ENCODE measurements at places on chromosomes 1 and 21. TPM values are rescaled to one million over a fixed set of nuclear protein-coding genes. Genes with fewer than 3 reads are reported as not detected.
A peak's percentile ranks its signal among the peaks of the same experiment; 100 is the strongest.

Gene SPRR2A
- not detected for total RNA-seq

DNA sequence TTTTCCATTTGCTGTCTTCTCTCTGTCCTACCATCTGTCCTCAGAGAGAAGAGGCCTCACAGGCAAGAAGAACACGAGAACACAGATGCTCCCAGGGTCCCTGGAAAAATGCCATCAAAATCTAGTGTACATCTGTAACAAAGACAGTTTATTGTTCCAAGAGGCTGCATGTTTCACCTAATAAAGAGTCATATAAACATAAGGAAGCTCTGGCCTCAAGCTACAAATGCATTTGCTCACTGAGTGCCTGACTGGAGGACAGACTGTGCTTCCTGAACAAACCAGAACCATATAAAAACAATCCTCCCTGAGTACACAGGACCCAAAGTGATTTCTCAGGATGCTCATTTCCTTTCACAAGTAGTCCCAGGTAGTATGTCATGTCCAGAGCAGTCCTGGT lies 76.3 kb upstream of the SLC44A3 start:
- DNase-seq, result no peak

Gene ASTN1
- not detected for total RNA-seq

DNA sequence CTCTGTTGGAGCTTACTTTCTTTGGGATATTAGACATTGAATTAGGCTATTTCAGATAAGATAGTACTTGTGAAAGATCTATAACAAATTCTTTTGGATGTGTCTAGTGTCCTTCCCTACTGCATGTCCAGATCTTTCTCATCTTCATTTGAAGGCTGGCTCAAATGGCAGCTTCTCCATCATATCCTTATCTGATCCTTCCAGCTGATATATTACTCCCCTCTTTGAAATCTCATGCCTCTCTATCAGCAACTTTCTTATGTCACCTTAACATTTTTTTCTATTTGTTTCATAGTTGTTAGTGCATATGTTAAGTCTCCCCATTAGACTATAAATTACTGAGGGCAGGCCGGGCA lies 17.5 kb downstream of the CAP1 start:
- DNase-seq, result no peak

DNA sequence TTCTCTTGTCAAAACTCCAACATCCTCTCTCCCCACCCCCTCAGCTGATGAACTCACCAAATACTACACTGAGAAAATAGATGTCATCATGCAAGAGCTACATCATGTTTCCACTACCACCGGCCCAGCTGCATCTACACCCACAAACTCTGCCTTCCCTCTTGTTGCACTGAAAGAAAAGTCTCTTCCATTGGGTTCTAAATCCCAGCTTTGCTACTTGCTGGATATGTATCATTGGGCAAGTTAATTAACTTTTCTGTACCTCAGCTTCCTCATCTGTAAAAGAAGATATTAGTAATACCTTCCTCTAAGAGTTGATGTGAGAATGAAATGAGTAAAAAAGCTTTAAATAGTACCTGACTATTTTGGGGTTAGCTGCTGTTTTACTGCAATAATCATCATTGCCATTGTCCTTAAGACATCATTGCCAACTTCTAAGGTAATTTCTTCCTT lies 108.6 kb downstream of the OLFML2B start:
- peak; percentile 37 for DNase-seq

DNA sequence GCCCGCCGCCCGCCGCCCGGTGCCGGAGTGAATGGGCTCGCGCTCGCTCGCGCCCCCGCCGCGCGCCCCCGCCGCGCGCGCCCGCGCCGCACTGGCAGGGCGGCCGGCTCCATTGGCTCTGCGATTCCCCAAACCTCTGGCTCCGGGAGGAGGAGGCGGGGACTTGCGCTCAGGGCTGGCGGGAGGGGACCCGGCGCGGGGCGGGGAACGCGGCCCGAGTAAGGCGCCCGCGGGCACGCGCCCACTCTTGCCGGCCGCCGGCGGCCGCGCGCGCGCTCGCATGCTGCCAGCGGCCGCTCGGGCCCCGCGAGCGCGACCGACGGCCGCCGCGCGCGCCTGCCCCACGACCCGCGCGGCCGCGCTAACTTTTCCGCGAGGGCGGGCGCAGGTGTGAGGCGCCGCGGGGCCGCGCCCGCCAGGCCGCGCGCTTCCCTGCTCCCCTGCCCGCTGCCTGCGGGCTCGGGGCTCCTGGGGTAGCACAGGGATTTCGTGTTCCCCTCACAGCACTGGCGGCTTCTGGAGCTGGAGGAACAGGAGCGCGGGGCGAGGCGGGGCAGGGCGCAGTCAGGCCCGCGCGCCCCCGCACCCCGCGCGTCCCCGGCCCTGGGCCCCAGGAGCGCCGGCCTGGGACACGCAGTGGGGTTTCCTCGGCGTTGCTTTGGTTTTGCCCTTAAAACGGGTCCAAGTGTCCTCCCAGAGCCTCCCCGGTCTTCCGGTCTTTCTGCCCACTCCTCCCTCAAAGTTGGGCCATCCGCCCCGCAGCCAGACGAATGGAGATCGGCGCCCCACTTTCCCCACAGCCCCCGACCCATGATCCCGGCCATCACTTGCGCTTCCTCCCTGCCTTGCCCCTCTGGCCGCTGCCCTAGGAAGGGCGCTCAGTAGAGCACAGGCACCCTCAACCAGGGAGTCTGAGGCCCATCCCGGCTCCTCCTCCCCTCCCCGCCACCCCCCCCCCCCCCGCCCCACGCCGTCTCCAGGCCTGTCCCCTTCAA lies 101.5 kb downstream of the CASZ1 start:
- DNase-seq, result peak; percentile 81

Gene ZMYND12
- 0.79 TPM for total RNA-seq

DNA sequence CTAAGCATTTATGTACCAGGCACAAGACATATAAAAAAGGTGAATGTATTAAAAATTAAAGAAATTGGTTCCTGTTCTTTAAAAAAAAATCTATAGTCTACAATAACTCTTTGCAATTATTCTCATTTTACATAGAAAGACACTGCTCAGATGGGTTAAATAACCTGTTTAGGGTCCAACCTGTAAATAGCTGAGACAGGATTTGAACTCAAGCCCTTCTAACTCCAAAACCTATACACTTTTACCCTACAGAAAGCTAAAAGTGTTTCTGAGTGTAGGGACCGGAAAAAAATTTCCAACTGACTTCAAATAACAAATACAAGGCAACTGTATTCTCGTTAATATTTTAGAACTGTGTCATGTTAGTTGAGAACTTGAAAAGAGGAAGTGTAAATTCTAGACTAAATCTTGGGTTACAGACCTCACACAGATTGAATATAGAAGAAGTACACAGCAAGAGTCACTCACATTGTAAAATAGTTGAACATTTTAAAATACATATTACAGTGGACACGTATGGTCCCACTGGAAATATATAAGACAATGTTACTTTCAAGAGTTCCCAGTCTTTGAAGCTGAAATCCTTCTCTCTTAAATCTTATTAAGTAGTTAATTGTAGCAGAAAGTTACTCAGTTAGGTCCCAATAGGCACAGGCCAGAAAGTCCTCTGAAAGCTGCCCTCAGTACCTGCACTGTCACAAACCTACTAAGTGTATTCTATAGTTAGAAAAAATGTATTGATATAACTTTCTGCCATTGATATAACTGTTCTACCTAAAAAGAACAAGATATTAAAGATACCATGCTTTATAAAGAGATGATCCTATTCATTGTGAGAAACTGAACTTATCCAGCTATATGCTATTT lies 7.3 kb downstream of the EDEM3 start:
- DNase-seq, result no peak

Gene CD84
- 15.4 TPM for total RNA-seq

Gene RAB3GAP2
- total RNA-seq, result 46.1 TPM

GRCh38 chr1:64437453-64437852 lies 32.5 kb upstream of the CACHD1 start:
- DNase-seq, result no peak

DNA sequence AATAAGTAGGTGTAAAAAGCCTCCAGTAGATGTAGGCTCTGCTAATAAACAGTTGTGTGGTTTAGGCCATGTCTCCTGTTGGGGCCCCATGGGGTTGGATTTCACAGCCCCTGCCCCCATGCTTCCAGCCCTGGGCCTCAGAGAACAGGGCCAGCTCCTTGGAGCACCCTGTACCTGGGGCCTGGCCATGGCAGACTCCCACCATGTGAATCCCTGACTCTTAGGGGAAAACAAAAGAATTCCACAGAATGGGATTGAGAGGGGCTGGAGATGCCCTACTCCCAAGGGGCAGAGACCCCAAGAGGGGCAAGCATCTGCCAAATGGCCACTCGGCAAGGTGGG lies 11.5 kb downstream of the LRP8 start:
- DNase-seq, result no peak

Gene RGS16
- total RNA-seq, result 0.66 TPM

DNA sequence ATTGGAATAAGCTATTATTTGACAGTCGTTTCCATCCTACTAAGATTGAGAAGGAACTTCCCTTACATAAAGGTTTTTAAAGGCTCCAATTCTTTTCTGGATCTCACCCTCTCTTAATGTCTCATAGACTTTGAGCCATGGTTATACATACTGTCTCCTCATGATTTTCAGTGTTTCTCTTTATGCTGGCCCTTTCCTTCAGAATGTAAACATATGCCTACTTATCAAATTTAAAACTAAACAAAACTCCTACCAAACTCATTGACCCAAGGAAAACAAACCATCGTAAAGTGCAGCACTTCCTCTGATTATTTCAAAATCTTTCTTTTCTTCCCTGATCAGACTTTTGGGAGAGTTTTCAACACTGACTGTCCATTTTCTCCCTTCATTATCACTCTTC lies 163.4 kb upstream of the DPYD start:
- no peak for DNase-seq

Gene OR2L3
- not detected for total RNA-seq

Gene CHRNB2
- not detected for total RNA-seq

DNA sequence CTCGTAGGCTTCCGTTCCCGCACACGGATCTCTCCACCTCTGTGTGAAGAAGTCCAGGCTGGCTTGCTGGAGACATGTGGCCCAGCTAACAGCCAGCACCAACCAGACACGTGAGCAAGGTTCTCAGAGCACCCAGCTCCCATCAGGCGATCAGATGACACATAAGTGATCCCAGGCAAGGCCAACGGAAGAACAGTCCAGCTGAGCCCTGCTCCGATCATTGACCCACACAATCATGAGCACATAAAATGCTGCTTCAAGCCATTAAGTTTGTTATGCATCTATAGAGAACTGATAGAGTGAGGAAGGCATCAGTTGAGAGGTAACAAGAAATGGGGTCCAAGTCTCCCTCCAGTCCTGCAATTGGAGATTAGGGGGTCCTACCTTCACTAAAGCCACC lies 15.4 kb downstream of the C1orf198 start:
- no peak for DNase-seq

Gene SYT14
- total RNA-seq, result not detected

All from activated CD8-positive, alpha-beta T cell treated with anti-CD3 and anti-CD28 coated beads, Interleukin-2, amount 10 ng/mL, durations not matched to agents 7 days and 5 days (primary cell).